ENCODE measurements at places on chromosomes 3 and 15.

DNA sequence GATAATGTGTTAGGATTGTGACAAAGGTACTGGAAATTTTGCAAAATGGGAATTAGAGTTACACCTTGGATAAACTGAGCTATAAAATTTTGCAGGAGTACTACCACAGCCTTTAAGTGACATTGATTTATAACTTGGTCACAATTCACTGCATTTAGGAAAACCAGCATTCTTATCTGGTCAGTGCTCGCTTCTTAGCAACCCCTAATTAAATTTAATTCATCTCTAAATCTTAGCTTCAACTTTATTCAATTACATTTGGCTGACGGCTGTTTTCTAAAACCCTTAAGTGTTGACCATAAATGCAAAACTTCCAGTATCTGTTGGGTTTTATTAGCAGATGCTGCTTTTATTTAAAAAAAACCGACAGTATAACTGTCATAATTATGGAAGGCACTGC, 31.3 kb downstream of the TFRC start:
- no peak for DNase-seq

DNA sequence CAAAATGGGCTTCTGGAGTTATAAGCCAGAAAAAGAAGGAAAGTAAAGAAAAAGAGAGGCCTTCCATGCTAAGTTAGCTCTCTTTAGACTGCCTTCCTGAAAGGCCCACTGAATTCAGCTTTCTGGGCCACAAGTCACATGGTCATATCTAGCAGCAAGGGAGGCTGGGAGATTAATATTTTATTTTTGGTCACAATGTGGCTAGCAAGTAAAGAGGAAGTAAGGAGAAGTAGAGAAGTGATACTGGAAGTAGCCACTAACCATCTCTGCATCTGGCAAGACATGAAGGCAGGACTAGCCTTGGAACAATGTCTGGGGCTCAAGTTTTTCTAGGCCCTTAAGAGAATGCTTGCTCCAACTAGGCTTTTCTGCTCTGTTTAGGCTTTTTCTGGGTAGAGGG, 81.8 kb upstream of the UBE2E1 start:
- DNase-seq, result no peak

DNA sequence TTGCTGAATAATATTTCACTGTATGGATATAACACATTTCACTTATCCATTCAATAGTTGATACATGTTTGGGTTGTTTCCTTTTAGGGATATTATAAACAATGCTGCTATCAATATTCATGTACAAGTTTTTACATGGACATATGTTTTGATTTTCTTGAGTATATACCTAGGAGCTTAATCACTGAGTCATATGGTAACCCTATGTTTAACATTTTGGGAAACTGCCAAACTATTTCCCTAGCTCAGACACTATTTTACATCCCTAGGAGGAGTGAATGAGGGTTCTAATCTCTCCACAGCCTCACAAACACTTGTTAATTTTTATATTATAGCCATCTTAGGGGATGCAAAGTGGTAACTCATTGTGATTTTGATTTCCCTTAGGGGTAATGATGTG, 66.0 kb downstream of the GPR156 start:
- DNase-seq, result no peak

DNA sequence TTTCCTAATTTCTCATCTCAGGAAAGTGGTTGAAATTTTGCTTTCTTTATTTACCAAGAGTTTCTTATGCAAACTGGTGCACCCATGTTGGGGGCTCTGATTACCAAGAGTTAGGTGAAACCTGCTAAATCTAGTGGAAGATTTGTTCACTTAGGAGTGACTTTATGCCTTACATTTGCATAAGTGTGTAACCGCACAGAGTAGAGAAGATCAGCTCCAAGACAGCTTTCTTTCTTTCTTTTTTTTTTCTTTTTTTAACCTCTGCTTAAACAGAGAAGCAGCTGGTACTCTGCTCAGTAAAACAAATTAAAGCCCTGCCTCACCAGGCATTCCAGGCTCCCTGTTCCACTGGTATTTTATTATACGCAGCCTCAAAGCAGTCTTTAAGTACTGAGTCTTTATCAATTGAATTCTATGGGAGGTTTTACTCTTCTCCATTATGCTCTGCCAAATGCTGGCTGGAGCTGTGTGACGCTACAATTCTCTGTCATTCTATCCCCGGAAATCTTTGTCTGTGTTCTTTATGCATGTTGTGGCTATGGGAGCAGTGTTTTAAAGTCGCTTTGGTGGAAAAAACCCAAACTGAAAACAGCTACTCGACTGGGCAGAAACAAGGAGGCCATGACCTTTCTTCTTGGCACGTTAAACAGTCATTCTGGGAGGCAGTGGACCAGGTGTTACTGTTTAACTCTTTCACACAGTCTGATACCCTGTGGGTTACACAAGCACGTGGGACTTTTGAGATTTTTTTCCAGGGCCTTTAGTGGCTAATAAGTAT, 55.2 kb upstream of the GBE1 start:
- DNase-seq, result peak; percentile 24

- no peak for DNase-seq
Measured at GRCh38 chr3:32780071-32780734, 37.6 kb upstream of the TRIM71 start.
